ENCODE measurements at places on chromosomes 7 and 10.

GRCh38 chr10:112915590-112916572 lies 34.2 kb upstream of the TCF7L2 start:
- no peak for DNase-seq

- no peak for DNase-seq
Observed at GRCh38 chr7:94618126-94618525, 37.8 kb downstream of the SGCE start.

DNA sequence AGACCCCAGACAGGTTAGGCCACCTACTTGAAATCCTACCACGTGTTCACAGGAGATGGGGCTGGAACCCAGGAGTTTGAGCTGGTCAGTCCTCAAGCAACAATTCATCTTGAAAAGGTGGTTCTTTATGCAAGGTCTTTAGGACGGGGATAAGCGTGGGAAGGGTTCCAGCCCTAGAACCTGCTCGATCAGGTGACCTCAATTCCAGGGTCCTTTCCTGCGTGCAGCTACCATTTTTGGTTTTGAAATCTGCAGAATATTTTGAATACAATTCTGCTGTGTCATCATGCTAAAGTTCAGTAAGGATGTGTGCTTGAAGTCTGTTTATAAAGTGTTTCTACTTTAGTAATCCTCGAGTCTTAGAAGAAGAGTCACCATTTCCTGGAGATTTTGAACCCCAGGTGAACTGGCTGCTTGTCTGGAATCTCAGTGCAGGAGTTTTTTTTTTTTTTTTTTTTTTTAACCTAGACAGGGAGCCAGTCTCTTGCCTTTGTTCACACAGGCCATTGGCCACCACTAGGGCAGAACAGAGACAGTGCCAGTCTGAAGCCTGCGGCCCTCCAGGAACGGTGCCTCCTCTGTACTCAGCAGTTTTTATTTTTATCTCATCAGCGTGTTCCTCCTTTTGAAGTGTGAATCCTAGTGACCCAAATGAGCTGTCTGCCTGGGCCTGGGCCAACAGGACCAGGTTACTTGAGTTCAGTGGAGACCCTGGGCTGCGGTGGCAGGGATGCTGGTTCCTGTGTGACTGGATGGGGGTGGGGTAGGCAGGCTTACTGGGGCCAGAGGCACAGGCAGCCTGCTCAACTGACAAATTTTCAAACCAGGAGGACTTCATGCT lies 54.6 kb downstream of the EEPD1 start:
- no peak for DNase-seq

DNA sequence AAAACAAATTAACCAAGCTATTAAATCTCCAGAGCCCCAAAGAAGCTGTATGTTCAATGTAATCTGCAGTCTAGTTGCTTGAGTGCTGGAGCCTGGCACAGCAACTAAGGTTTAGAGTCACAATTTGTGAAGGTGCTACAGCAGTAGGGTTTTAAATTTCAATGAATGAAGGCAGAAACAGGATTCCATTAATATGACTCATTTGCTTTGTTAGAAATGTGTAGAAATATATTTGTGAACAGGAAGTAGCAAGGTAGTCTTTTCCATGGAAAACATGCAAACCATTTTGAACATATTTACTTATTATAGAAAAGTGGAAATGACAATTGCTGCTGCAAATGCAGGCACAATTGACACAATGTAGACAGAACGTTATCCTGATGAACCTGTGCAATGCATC lies 149.0 kb upstream of the STEAP4 start:
- no peak for DNase-seq

DNA sequence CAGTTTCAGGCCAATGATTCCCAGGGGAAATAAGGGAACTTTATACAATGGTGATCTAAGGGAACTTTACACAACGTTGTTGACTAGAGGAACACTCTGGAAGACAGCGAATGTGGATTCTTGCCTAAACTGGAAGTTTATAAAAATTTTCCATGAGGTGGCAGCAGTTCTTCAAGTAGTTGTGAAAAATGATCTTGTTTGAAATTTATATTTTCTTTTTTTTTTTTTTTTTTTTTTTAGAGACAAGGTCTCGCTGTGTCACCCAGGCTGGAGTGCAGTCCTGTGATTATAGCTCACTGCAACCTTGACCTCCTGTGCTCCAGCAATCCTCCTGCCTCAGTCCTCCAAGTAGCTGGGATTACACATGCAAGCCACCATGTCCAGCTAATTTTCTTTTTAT lies 32.1 kb upstream of the GTF2I start:
- no peak for DNase-seq

DNA sequence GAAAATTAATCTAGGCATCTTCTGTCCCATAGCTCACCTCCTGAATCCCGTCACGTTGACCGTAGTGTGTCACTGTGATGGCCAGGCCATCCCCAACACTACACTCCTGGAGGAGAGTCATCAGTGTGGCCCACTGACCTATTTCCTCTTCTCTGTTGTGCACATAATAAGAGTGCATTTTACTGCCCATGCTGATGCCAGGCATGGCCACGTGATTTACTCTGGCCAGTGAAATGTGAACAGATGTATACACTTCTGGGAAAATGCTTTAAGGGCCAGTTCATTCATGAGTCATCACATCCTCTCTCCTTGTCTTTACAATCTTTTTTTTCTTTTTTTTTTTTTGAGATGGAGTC lies 101.9 kb upstream of the PIP4K2A start:
- no peak for DNase-seq
